ENCODE measurements at places on chromosomes 1 and 21. TPM values are rescaled to one million over a fixed set of nuclear protein-coding genes. Genes with fewer than 3 reads are reported as not detected.

Gene PFKL
- total RNA-seq, result 217 TPM

Gene PLXNA2
- 43.1 TPM for total RNA-seq

Gene C1orf74
- 1.9 TPM for total RNA-seq

Gene CELA3B
- not detected for total RNA-seq

Gene AK5
- total RNA-seq, result 61.4 TPM

Gene TSTD1
- 3.8 TPM for total RNA-seq

Gene ILDR2
- not detected for total RNA-seq

Gene S100A1
- total RNA-seq, result not detected

Gene TMCC2
- 4.3 TPM for total RNA-seq

Gene MIXL1
- total RNA-seq, result 0.06 TPM

Gene CCDC181
- not detected for total RNA-seq

Gene C1orf94
- not detected for total RNA-seq

Gene PDE4B
- total RNA-seq, result 35.1 TPM

Gene RXFP4
- total RNA-seq, result 0.06 TPM

Gene IL10
- not detected for total RNA-seq

Gene UBE2U
- not detected for total RNA-seq
